ENCODE measurements at places on chromosomes 6 and 20.

- DNase-seq: peak; percentile 21
Measured at GRCh38 chr20:10793766-10794165, 120.0 kb upstream of the JAG1 start.

GRCh38 chr20:33133373-33133941, 34.5 kb upstream of the BPIFA2 start:
- no peak for DNase-seq

- no peak for DNase-seq
Measured at GRCh38 chr6:106099235-106099537, 13.1 kb downstream of the PRDM1 start.

- no peak for DNase-seq
Measured at GRCh38 chr6:143555071-143555492, 43.6 kb upstream of the FUCA2 start.

DNA sequence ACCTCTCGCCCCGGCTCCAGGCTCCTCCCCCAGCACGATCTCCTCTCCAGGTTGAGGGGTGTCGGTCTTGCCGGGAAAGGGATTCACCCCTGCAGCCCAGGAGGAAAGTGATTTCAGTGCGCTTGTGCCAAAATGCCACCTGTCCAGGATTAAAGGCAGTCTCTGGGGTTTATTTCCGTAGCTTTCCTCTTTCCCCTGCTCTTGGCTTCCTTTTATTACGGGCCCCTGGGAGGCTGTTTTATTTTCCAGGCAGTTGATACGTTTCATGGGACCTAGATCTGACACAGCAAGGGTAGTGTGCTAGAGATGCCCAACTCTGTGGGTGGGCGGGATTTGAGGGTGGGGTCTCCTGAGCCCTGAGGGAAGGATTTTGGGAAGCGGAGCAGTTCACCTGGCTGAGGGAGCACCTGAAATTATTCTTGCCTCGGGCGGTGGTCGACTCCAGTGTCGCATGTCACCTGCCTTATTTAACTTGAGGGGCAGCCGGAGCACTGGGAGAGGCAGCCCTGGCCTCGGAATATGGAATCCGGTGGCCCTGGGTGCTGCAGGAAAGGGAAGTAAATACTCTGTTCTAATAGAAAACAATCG, 9.5 kb upstream of the NKX2-2 start:
- no peak for DNase-seq

- DNase-seq: no peak
Measured at GRCh38 chr6:27812078-27812804, 100.0 kb downstream of the OR2B2 start.

- no peak for DNase-seq
Measured at GRCh38 chr6:113565306-113565705, 291.8 kb upstream of the MARCKS start.

- DNase-seq: no peak
Measured at GRCh38 chr20:36824142-36824940, 50.8 kb upstream of the DSN1 start.

DNA sequence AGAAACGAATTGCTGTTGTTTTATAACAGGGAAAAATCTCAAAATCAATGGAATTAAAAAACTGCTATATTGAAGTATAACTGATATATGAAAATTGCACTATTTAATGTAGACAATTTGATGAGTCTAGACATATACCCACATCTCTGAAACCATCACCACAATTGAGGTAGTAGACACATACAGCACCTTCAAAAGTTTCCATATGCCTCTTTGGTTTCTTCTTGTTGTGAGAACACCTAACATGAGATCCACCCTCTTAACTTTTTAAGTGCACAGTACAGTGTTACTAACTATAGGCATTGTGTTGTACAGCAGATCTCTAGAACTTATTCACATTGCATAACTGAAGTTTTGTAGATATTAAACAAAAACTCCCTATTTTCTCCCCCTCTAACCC, 14.0 kb upstream of the SLC17A5 start:
- no peak for DNase-seq

GRCh38 chr20:3042625-3043024, 797 bp upstream of the GNRH2 start:
- no peak for DNase-seq

GRCh38 chr6:135438907-135439535, 58.5 kb downstream of the AHI1 start:
- no peak for DNase-seq

GRCh38 chr6:152671171-152671570, 26.5 kb upstream of the MYCT1 start:
- no peak for DNase-seq

DNA sequence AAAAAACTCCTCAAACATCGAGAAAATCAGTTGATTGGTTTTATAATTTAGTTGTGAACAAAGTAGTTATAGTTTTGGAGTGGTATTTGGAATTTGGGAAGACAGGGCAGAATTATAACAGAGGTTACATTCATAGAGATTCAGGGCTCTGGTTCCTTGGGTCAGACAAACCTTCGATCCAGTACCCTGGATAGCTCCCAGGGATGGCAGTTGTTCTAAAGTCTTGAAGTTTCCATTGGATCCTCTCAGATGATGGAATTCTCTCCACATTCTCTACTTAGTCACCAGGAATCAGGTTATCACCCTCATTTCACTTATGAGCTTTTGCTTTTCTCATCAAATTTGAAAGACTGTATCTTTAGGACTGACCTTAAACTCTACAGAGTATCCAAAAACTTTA, 285.1 kb downstream of the CENPW start:
- DNase-seq: no peak

GRCh38 chr6:33166363-33166762, 25.9 kb downstream of the COL11A2 start:
- DNase-seq: no peak

DNA sequence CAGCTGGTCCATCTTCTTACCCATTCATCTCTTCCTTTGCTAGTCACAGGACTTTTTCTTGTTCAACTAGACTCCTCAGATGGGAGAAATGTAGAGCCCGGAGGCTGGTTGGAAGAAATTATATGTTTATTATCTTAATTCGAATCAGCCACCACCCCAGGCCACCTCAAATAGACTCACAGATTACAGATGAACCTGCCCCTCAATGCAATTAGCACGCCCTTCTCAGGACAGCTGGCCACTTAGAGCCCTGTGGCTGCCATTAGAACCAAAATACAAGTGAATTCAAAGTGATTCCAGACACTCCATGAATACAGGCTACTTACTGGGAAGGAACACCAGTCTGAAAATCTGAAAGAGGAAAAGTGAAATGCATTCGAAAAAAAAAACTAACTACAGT, 176.4 kb downstream of the MAFB start:
- no peak for DNase-seq

GRCh38 chr6:158808941-158809678, 10.1 kb downstream of the EZR start:
- DNase-seq: no peak

DNA sequence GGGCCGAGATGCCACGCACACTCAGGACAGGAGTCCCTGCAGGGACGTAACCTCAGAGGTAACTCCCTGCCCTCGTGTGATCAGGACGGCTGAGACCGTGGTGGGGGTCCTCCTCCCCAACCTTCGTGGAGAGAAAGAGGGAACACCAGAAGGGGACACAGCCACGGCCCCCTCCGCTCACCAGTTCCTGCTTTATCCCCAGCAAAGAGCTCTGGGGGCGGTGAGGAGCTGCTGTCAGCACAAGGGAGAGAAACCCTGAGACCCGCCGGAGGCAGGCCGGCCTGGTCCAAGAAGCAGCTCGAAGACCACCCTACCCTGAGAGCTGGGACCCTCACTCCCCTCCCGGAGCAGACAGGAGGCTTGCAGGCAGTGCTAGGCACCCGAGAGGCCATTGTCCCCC, 44.4 kb downstream of the SLC2A4RG start:
- no peak for DNase-seq

- no peak for DNase-seq
Measured at GRCh38 chr6:158027590-158028285, 46.1 kb downstream of the SYNJ2 start.

DNA sequence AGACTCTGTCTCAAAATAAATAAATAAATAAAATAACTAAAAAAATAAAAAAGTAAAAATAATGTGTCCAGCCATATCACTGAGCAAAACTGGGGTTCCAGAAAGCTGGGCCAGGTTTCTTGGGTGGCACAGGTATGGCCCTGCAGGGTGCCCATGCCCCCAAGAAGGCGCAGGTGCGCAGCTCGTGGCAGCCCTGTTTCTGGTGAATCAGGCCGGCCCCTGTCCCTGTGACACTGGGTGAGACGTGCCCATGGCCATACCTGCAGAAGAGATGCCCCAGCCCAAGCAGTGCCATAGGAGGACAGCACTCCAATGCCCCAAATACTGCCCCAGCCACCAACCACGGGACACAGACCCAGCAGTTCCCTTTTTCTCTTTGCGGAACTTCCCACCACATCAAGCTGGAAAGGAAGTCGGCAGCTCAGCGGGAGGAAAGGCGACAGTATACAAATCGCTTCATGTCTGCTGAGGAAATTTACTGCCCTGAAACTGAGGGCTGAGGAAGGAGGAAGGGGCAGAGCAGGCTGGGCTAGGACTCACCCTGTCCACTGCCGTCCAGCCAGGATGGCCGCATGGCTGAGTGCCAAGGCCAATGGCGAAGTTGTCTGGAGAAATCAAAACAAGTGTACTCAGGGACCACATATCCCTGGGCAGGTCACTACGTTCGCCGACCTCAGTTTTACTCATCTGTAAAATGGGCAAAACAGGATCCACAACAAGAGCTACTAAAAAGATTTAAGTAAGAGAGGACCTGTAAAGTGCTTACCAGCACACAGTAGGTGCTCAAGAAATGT, 55.4 kb downstream of the PREX1 start:
- DNase-seq: no peak

- DNase-seq: no peak
Measured at GRCh38 chr6:67916399-67916798, 718.7 kb upstream of the ADGRB3 start.

GRCh38 chr6:141326426-141326825, 806.3 kb upstream of the GJE1 start:
- no peak for DNase-seq

DNA sequence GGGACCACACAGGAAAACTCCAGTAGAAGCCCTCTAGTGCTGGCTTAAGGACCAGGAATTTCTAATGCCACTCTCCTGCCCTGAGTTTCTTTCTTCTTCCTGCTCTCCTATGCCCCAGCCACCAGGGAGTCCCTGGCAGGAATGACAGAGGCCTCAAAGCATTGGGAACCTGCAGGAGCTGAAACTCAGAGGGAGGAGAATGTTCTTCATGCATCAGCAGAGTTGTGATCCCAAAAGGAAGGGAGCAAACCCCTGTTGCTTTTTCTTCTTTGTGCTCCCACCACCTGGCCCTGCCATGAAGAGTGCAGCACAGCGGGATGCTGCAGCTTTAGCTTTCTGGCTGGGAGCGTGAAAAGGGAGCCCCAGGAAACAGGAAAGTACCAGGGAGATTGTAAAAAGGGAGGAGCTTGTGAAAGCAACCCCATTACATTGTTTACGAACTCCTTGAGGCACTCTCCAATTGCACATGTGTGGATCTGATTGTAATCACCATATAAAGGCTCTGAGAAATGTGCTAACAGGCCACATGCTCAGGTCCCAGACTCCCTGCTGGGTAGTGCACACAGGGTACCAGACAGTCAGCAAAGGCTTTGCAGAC, 34.7 kb upstream of the FKBP1A start:
- no peak for DNase-seq

DNA sequence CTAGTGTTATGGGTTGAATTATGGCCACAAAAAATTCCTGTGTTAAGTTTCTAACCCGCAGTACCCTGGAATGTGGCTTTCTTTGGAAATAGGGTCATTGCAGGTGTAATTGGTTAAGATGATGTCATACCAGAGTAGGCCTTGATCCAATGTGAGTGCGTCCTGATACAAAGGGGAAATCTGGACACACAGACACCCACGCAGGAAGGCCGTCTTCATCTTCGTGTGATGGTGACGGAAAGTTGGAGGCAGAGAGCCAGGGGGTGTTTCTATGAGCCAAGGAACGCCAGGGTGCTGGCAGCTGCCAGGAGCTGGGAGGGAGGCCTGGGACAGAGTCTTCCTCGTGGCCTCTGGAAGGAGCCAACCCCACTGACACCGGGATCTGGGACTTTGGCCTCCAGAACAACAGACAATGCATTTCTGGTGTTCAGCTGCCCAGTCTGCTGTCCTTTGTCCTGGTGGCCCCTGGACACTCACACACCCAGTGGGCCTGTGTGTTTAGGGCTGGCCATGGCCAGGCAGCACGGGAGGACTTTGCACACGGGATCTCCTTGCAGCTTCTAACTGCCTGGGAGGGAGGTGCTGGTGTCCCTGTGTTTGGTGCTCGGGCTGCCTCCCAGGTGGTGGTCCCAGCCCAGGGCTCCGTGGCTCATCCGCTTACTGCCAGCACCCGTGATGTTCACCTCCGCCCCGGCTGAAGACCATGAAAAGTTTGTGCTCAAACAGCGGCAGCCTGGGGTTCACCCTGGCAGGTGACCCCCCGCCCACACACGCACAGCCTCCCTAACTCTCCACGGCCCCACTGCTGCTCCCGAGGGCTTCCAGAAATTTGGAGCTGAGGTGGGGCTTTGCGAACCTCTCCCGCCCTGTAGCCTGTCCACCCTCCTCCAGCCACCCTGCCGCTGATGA, 53.4 kb upstream of the GATA5 start:
- no peak for DNase-seq

GRCh38 chr20:38222231-38222922, 38.2 kb downstream of the KIAA1755 start:
- DNase-seq: peak; percentile 71

- no peak for DNase-seq
Measured at GRCh38 chr20:41600926-41601631, 17.1 kb downstream of the CHD6 start.

DNA sequence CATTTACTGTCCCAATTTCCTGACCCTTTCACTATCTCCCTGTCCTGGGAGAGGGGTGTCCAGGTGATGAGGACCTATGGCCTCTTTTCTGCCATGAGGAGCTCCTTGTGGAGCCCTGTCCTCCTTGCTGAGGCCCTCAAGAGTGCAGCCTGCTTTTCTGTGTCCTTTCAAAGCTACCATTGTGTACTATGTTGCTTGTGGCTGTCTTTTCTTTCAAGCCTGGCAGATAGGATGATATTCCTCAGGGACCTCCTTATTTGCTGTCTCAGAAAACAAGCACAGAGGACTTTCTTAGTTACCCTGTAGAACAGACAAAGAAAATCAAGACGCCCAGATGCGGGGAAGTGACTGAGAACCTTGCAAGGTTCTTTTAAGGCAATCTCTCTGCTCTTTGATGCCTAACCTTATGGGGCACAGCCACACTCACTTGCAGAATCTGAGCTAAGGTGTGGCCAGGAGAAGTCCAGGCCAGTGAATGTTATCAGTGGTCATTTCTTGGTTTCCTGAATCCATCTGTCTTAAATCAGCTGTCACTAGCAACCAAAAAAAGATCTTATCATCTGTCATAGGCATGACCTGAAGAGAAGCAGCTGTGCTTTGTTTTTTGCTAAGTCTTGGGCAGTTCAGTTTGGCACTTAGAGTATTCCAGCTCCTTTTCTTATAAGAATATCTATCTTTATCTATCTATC, 17.2 kb downstream of the CARMIL1 start:
- no peak for DNase-seq
